ENCODE measurements at places on chromosomes 12 and 14.

GRCh38 chr12:4690760-4691159 is 29.4 kb upstream of the GALNT8 start:
- no peak for DNase-seq

DNA sequence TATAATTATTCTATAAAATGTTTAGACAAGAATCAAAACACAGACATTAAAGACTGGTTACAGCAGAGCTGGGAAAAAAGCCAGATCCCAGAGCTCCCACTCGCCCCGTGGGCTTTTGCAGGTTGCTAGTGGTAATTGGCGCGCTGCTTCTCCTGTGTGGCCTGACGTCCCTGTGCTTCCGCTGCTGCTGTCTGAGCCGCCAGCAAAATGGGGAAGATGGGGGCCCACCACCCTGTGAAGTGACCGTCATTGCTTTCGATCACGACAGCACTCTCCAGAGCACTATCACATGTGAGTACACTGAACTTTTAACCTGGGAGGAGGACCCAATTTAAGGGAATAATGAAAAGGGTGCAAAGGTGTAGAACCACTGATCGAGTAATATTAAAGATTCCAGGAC is 7.5 kb downstream of the TMEM52B start:
- DNase-seq: no peak

GRCh38 chr12:83996671-83997070 is 915.9 kb downstream of the SLC6A15 start:
- DNase-seq: no peak

DNA sequence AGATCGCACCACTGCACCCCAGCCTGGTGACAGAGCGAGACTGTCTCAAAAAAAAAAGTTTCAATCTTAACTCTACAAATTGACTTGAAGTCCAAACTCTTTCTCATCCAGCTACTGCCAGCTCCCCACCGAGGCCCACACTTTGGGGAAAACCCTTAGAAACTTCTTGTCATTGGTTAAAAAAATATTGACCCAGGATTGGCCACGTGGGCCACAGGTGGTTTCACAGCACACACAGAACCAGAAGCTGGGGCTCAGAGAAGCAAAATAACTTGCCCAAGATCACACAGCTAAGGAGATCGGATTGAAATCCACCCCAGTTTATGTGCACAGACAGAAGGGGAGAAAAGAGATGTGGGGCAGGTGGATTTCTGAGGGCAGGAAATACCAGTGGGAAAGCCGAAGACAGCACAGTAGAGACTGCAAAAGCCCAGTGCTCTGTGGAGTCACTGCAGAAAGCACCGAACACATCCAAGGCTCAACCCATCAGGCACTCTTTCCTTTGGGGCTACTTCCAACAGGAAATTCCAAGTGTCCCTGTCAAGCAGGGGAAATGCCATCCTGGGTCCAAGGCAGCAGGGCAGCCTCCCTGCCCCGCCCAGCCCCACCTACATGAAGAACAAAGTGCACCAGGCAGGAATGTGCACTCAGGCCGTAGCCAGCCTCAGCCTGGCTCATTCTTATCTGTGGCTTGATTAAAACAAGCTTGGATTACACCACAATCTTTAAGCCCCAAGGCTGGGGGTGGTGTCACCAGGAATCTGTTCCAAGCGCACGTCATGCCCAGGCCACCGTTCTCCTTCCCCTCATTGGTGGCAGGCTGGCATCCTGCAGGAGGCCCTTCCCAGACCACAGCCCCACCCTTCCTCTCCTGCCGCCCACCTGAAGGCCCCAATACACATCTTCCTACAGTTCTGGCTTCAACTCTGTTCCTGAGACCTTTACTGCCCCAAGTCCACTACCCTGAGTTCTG is 72.5 kb downstream of the ITPK1 start:
- no peak for DNase-seq

- DNase-seq: no peak
Observed at GRCh38 chr12:56476972-56477432, 8.6 kb downstream of the SPRYD4 start.

DNA sequence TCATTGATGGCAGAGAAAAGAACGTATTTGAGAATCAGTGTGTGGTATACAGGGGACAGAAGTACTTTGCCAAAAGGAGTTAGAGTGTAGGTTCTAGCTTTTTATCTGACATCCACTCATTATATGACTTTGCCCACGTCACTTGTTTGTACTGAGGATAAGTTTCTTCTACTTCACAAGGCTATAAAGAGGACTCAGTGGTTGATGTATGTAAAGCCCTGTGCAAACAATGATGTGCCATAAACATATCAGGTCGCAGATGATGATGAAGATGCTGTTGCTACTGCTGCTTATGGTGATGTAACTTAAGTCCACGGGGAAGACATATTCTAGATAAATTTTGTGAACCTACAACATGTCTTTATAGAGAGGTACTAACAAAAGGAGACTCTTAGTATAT is 66.3 kb downstream of the TRHDE start:
- no peak for DNase-seq

DNA sequence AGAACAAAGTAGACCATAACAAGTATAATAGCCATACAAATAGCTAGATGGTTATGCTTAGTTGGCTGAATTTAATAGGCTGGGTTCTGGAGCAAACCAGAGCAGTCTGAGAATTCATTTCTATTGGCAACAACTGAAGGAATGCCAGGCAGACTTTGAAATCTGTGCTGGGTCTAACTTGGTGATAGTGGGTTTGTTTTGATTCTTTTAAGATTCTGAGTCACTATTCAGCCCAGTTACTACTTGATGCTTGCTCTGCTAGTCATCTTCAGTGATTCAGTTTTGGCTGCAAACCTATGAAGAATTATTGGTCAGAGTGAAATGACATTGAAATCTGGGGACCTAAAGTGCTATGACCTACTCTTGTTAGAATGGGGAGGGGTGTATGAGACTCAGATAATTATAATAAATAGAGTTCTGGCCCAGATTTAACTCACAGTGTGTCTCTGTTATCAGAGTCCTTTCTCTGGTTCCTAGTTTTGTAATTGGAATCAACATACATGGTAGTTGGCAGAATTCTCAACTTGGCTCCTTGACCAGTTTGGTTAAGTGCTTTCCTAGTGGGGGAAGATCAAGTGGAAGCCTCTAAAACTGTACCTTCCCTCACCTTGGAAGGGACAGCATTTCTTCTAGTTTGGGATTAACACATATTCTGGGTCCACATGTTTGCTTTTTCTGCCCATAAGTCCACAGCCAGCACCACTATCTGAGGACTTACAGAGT is 43.5 kb downstream of the MNAT1 start:
- no peak for DNase-seq

DNA sequence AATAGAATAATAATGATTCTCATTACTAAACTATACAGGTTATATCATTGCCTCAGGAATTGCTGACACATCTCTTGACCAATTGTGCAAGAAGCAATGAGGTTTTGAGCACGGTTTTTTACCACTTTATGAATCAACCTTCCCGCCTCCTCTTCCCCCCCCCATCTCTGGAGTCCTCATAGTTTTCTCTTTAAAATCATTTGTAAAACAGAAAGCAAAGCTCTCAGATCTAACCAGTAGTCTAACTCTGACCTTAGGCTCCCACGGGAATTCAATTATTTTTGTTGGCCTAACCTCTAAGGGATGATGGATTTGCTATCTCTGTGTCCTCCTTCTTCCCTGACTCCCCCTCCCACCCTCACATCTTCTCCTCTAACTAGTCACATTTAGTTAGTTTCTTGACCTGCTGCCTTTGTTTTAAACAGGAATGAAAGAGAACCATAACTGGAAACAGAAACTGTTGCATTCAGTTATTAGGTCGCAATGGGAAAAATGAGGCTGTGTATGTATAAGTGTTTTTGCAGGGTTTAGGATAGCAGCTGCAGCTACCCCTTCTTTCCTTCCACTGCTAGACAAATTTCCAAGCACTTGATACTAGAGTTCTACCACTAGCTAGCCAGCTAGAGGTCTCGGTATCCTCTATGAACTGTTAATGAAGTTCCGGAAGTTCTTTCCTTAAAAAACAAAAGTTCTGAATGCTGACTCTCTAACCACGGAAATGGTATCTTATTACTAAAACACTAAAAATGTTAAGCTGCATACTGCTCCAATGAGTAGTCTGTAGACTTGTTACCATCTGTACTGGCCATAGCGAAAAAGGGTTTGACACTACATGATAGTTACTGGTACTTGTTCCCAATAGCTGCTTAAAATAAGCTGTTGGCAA is 65.4 kb downstream of the TAOK3 start:
- no peak for DNase-seq
